Cardiac ventricle fibroblast (primary cell): ENCODE measurements at places on chromosomes 5 and 9. TPM values are rescaled to one million over a fixed set of nuclear protein-coding genes. Genes with fewer than 3 reads are reported as not detected.

HMGCS1 gene
- total RNA-seq = 31.7 and 50.0 TPM in 2 replicates

TPPP gene
- 0.06 TPM in 1 of 2 replicates, not detected in the other for total RNA-seq

PTGR1 gene
- total RNA-seq = 92.3 and 111 TPM in 2 replicates

TUBB4B gene
- total RNA-seq = 118 and 122 TPM in 2 replicates

N4BP3 gene
- 1.4 and 1.7 TPM in 2 replicates for total RNA-seq

GPR107 gene
- 21.7 and 23.6 TPM in 2 replicates for total RNA-seq

KCNMB1 gene
- total RNA-seq = not detected in 2 replicates

PCDHGA1 gene
- 0.19 and 1.3 TPM in 2 replicates for total RNA-seq

RMRP gene
- 5,423 and 6,533 TPM in 2 replicates for total RNA-seq

SPATA31A7 gene
- total RNA-seq = not detected in 2 replicates

LECT2 gene
- not detected in 2 replicates for total RNA-seq

NR4A3 gene
- total RNA-seq = 0.12 TPM in 1 of 2 replicates, not detected in the other

SAPCD2 gene
- 0.34 and 0.75 TPM in 2 replicates for total RNA-seq

SAXO1 gene
- 0.20 and 3.6 TPM in 2 replicates for total RNA-seq
